Motor neuron (in vitro differentiated cells): ENCODE measurements at places on chromosomes 2 and 18.

GRCh38 chr2:203673933-203674332 lies 32.5 kb upstream of the CD28 start:
- ATAC-seq, result no peak

DNA sequence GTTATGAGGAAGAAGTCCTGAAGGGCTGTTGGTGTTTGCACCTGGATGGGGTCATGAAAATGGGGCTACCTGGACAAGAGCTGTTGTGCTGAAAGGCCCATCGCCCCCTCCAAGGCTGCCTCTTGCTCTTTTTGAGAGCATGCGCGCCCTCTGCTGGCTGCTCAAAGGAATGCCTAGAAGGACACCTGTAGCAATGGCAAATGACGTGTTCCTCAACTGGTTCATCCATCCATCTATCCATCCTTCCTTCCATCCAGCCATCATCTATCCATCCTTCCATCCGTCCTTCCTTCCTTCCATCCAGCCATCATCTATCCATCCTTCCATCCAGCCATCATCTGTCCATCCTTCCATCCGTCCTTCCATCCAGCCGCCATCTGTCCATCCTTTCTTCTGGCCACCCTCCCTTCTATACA lies 17.2 kb upstream of the RPL31 start:
- ATAC-seq, result peak; percentile 79

DNA sequence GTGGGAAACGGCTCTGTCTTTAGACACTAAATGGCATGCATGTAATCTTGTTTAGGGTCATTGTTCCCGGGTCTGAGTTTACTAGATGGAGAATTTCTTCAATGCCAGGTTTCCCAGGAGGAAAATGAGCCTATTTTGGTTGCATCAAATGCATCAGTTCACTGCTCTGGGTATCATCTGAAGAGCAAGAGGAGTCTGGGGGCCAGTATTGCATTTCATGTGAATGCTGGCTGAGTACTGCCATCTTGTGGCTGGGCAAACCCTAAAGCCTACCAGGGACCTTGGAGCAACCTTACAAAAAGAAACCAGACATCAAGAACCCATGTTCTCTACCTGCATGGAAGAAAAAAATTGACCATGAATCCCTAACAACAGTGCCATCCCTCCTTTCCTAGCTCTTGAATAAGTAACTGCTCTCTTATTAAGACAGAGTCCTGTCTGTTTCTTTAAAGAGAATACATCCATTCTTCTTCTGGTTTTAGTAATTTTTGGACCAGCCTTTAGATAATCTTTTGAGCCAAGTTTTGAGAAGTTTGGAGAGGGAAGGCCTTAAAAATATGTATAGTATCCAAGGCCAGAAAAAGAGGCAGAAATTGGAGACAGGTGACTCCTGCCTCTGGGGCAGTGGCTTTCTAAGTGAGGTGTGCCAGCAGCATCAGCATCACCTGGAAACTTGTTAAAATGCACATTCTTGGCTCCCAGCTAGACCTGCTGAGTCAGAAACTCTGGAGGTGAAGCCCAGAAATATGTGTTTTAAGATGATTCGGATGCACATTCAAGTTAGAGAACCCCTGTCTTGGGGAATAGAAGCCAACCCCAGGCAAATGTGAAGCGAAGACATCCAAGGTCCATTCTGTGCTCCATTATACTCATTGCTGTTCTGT lies 261.0 kb upstream of the CXCR4 start:
- peak; percentile 42 for ATAC-seq

- ATAC-seq, result no peak
These were observed 17.7 kb upstream of the ACTR3 start for GRCh38 chr2:113872201-113872600.

- no peak for ATAC-seq
These were observed 86.4 kb upstream of the FN1 start for GRCh38 chr2:215522237-215522636.

DNA sequence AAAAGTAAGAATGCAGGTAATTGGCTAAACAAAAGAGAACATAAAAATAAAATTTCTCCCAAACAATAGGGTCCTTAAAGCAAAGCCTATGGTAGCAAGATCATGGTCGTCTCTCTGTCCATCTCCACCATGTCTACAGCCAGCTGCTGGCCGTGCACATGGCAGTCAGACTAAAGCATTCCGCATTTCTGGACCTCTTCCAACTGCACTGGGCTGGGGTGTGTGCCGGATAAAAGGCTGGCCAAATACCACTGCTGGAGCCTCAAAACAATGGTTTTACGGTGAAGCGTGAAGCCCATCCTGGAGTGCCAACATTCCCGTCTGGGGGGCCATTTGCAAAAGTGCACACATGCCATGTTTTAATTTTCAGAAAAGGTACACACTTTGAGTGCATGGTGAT lies 74.8 kb upstream of the PIEZO2 start:
- no peak for ATAC-seq

DNA sequence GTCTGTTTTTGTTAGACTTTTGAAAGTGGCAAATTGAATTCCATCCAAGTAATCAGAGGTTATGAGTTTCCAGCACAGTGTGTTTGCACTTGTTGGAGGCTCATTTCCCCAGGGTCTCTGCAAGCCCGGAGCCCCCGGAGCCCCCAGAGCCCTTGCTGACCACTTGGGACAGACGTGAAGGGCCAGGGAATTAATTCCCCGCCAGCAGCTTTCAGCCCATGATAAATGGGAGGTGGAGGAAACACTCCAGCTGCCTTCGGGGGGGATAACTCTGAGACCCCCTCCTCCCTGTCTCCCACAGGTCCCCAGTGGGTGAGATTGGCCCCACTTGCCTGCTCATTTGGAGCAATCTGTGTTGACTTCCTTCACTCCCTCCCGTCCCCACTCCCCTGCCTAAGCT lies 79.2 kb downstream of the KLHL29 start:
- no peak for ATAC-seq
